ENCODE measurements at places on chromosomes 6 and 20. TPM values are rescaled to one million over a fixed set of nuclear protein-coding genes. Genes with fewer than 3 reads are reported as not detected.

DNA sequence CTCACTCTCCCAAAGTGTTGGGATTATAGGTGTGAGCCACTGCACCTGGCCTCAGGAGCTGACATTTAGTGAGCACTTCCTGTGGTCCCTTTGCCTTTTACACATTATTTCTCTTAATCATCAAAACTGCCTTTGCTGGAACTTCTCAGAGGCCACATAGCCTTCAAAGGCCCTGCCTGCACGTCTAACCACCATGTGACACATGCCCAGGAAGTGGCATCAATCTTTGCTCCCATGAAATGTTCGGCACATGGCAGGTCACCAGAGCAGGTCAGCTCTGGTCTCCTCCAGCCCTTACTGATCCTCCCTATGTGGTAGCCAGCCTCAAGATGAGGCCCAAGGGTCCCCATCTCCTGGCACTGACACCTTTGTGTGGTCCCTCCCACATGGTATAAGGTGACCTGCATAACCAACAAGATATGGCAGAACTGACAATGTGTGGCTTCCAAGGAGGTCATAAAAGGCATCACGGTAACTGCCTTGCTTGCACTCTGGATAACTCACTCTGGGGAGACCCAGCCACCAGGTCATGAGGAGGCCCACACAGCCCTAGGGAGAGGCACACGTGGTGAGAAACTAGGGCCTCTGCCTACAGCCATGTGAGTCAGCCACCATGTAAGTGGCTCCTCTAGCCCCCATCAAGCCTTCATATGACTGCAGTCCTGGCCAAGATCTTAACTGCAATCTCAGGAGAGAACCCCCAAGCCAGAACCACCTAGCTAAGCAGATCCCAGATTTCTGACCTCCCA is 28.8 kb upstream of the HMGA1 start:
- DNase-seq: no peak
- no peaks in the 10 kb centered on the region for H3K27me3 ChIP-seq
- no peaks in the 10 kb centered on the region for H3K36me3 ChIP-seq
- H3K4me1 ChIP-seq: no peaks in the 10 kb centered on the region
- H3K27ac ChIP-seq: no peak overlapping the region
- no peak overlapping the region for H3K4me3 ChIP-seq

DNA sequence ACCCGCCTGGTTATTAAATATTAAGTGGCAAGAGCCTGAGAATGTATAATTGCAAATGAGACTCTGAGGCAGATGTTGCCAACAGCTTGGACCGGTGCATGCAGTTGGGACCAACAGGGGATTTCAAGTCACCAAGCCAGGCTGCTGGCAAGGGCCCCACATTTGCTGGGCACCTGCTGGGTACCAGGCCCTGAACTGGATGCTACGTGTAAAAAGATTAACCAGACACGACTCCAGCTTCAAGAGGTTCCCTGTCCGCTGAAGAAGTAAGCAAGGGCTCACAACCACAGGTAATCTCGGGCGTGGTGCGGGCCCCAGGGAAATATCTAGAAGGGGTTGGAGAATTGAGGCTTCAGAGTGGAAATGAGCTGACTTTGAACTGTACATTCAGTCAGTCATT is 13.2 kb upstream of the SIRPA start:
- DNase-seq: no peak
- no peak overlapping the region for H3K4me3 ChIP-seq
- no peak overlapping the region for H3K27ac ChIP-seq
- H3K27me3 ChIP-seq: no peaks in the 10 kb centered on the region
- H3K4me1 ChIP-seq: no peaks in the 10 kb centered on the region

- no peak for DNase-seq
- H3K27ac ChIP-seq: no peak overlapping the region
- no peaks in the 10 kb centered on the region for H3K27me3 ChIP-seq
- no peaks in the 10 kb centered on the region for H3K4me1 ChIP-seq
- no peaks in the 10 kb centered on the region for H3K36me3 ChIP-seq
Observed at GRCh38 chr6:63447134-63447533, 125.1 kb upstream of the LOC128125822 start.

- H3K27me3 ChIP-seq: no peaks in the 10 kb centered on the region
- no peaks in the 10 kb centered on the region for H3K4me1 ChIP-seq
- no peak overlapping the region for H3K4me3 ChIP-seq
- H3K36me3 ChIP-seq: no peaks in the 10 kb centered on the region
Observed at GRCh38 chr6:32327103-32327502, 44.6 kb downstream of the TSBP1 start.

DNA sequence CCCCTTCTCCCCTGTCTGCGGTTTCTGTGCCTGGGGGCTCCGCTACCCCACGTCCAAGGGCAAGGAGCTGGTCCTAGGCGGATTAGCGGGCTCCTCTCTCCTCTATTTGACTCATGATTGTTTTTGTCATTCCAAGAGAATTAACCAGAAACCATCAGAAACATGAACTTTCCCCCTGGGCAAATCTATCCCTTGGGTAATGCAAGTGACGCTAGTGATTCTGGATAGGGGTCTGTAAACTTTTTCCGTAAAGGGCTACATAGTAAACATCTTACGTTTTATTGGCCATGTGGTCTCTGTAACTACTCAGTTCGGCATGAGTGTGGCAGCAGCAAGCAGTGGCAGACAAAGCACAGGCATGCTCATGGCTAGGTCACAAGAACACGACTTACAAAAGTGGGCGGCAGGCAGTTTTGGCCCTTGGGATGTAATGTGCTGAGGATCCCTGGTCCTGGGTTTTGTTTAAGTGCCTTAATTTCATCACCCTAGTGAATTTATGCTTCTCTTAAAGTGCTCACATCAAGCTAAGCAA is 654 bp downstream of the CST11 start:
- no peak for DNase-seq
- H3K27ac ChIP-seq: no peak overlapping the region
- no peak overlapping the region for H3K4me3 ChIP-seq
- H3K27me3 ChIP-seq: no peaks in the 10 kb centered on the region

GRCh38 chr6:110378552-110378951 is 20.4 kb upstream of the METTL24 start:
- H3K36me3 ChIP-seq: no peaks in the 10 kb centered on the region
- DNase-seq: no peak
- H3K27me3 ChIP-seq: no peaks in the 10 kb centered on the region
- H3K27ac ChIP-seq: no peak overlapping the region

- H3K36me3 ChIP-seq: peaks cover 2% of the 10 kb centered on the region
- DNase-seq: no peak
- H3K27me3 ChIP-seq: no peaks in the 10 kb centered on the region
- no peak overlapping the region for H3K27ac ChIP-seq
Observed at GRCh38 chr6:44301782-44302564, 11.2 kb downstream of the AARS2 start.

GRCh38 chr6:89482126-89482525 is 49.2 kb downstream of the ANKRD6 start:
- H3K36me3 ChIP-seq: no peaks in the 10 kb centered on the region
- no peak overlapping the region for H3K4me3 ChIP-seq
- DNase-seq: no peak
- H3K4me1 ChIP-seq: peaks cover 9% of the 10 kb centered on the region
- peak overlapping the region; percentile 94 for H3K27ac ChIP-seq

DNA sequence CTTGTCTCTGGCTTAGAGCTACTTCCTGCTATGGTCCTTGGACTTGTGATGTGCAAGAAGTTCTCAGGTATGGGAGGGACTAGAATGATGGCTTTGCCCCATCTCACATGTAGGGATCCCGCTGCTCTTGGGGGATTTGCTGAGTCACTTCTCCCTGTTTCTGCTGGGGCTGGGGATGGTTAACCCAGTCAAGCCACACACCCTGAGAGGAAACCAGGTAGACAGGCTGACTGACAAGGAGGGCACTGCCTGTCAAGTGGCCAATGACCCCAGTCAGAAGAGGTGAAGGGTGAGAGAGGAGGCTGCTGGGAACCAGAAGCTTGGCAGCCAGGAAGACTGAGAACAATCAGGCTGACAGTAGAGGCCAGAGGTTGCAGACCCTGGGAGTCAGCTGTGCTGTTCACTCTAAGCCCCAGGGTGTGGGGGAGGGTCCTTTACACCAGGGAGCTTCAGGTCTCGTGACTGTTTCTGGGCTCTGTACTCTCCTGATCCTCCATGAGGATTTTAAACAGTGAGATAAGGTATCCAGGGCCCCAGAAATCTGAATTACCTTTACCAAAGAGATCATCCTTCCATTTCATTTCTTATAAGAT is 34.6 kb downstream of the HLA-F start:
- no peaks in the 10 kb centered on the region for H3K4me1 ChIP-seq
- no peak overlapping the region for H3K27ac ChIP-seq
- H3K4me3 ChIP-seq: no peak overlapping the region
- H3K27me3 ChIP-seq: no peaks in the 10 kb centered on the region

DNA sequence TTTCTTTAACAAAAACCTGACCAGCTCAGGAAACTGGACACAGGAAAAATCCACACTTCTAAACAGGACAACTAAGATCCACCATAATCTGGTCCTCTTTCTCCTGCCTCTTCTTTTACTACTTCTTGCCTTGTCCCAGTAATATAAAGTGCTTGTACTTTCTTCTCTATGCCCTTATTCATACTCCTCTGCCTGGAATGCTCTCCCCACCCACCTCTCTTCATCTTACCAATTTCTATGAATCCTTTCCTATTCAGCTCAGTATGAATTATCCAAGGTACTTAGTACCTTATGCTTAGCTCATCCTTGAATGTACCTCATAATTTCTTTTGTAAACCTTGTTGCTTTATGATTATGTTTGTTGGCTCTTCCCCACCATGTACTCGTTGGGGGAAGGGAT is 159.4 kb downstream of the CDK19 start:
- no peak overlapping the region for H3K4me3 ChIP-seq
- H3K36me3 ChIP-seq: peaks cover 3% of the 10 kb centered on the region
- H3K27ac ChIP-seq: no peak overlapping the region
- DNase-seq: no peak

- H3K4me3 ChIP-seq: no peak overlapping the region
- H3K27me3 ChIP-seq: no peaks in the 10 kb centered on the region
- H3K4me1 ChIP-seq: no peaks in the 10 kb centered on the region
- no peak overlapping the region for H3K27ac ChIP-seq
Observed at GRCh38 chr20:36175016-36175415, 20.5 kb downstream of the EPB41L1 start.

DNA sequence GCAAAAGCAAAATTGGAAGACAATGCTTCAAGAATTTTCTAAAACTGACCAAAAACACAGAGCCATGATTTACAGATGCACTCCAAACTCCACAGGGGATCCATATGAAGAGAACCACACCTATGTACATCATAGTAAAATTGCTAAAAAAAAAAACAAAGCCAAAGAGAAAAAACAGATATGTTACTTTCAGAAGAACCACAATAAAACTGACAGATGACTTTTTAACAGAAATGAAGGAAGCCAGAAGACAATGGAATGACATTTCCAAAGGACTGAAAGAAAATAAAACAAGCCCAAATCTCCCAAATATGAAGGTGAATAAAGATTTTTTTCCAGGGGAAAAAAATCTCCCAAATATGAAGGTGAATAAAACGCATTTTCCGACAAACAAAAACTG is 17.5 kb downstream of the TRERF1 start:
- no peak overlapping the region for H3K27ac ChIP-seq
- no peak overlapping the region for H3K4me3 ChIP-seq
- H3K4me1 ChIP-seq: no peaks in the 10 kb centered on the region
- no peak for DNase-seq
- H3K27me3 ChIP-seq: no peaks in the 10 kb centered on the region

GRCh38 chr20:23925789-23926525 is 46.4 kb upstream of the CST5 start:
- no peak overlapping the region for H3K4me3 ChIP-seq
- no peak for DNase-seq
- H3K27me3 ChIP-seq: no peaks in the 10 kb centered on the region
- no peaks in the 10 kb centered on the region for H3K36me3 ChIP-seq
- H3K4me1 ChIP-seq: no peaks in the 10 kb centered on the region

GRCh38 chr6:40803897-40804702 is 216.9 kb upstream of the LRFN2 start:
- H3K4me1 ChIP-seq: no peaks in the 10 kb centered on the region
- DNase-seq: no peak
- H3K4me3 ChIP-seq: no peak overlapping the region

GRCh38 chr20:47139934-47140535 is 216.5 kb downstream of the ZMYND8 start:
- no peaks in the 10 kb centered on the region for H3K36me3 ChIP-seq
- H3K27ac ChIP-seq: no peak overlapping the region
- DNase-seq: no peak
- H3K4me3 ChIP-seq: no peak overlapping the region

DNA sequence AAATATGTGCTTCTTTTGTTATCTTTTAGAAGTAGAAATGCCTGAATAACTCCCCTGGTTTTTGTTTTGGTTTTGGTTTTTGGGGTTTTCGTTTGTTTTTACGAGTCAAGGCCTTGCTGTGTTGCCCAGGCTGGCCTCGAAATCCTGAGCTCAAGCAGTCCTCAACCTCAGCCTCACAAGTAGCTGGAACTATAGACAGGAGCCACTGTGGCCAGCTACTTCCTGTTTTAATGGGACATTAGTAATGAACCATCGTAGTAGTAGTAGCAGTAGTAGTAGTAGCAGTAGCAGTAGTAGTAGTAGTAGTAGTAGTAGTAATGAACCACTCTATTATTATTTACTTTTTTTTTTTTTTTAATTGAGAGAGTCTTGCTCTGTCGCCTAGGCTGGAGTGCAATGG is 66.0 kb downstream of the UBR2 start:
- no peak overlapping the region for H3K27ac ChIP-seq
- H3K4me3 ChIP-seq: no peak overlapping the region
- no peak for DNase-seq
- no peaks in the 10 kb centered on the region for H3K36me3 ChIP-seq
- no peaks in the 10 kb centered on the region for H3K27me3 ChIP-seq

DNA sequence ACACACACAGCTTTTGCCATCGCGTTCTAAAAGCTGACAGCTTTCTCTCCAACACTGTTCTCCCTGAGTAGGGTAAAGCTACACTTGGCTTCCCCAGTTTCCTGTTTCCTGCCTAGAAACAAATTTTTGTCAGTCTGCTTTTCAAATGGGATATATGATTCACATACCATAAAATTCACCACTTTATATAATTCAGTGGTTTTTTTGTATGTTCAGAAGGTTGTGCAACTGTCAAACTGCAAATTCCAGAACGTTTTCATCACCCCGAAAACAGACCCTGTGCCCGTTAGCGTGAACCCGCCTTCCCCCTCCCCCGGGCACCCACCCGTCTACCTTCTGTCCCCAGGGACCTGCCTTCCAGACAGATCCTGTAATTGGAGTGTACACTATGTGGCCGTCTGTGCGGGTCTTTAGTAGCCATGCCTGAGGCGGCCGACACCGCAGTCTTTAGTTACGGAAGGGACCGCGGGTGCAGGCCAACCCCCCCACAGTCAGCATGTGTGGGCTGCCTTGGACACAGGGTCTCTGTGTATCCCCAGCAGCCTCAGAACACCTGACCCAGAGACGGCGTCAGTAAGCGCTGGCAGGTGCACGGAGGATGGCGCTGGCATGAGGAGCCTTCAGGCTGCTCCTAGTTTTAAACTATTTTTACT is 16.6 kb downstream of the HRH3 start:
- H3K27ac ChIP-seq: no peak overlapping the region
- H3K4me1 ChIP-seq: no peaks in the 10 kb centered on the region
- no peak overlapping the region for H3K4me3 ChIP-seq
- H3K27me3 ChIP-seq: no peaks in the 10 kb centered on the region
- H3K36me3 ChIP-seq: peaks cover 6% of the 10 kb centered on the region

GRCh38 chr6:160259598-160259997 is 977 bp upstream of the SLC22A2 start:
- DNase-seq: no peak
- H3K4me3 ChIP-seq: no peak overlapping the region
- no peaks in the 10 kb centered on the region for H3K36me3 ChIP-seq
- no peaks in the 10 kb centered on the region for H3K27me3 ChIP-seq
- no peak overlapping the region for H3K27ac ChIP-seq

Gene FAXC
- total RNA-seq: 3.8 TPM

Gene LPA
- total RNA-seq: not detected

Gene KHDC1L
- total RNA-seq: not detected

Gene PRRC2A
- 164 TPM for total RNA-seq

Gene ZBTB22
- 21.3 TPM for total RNA-seq

Gene BCLAF1
- 132 TPM for total RNA-seq

Gene MCHR2
- not detected for total RNA-seq
